ENCODE measurements at places on chromosomes 6 and 20.

- DNase-seq, result no peak
Measured at GRCh38 chr6:53912661-53913060, 117.9 kb downstream of the LRRC1 start.

DNA sequence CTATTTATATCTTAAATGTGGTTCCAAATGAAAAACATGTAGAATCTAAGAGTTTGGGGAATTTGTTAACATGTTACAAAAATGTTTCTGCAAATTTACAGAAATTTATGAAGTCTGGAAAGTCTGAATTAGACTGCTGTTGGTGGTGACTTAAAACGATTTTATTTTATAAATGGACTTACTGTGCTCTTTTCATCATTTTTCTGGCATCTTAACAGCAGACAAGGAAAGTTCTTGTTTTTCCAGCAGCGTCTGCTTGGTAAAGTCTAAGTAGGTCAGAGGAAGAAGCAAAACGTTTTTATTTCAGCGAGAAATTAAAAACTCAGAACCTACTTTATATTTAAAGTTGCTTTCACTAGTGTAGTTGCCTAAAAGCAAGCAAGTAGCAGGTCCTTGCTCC, 48.6 kb upstream of the COL9A1 start:
- no peak for DNase-seq

- DNase-seq, result no peak
Measured at GRCh38 chr20:37438464-37439222, 82.4 kb upstream of the NNAT start.

GRCh38 chr6:18268066-18268465, 3.7 kb upstream of the DEK start:
- no peak for DNase-seq

GRCh38 chr6:40779409-40779808, 192.2 kb upstream of the LRFN2 start:
- DNase-seq, result peak; percentile 26

DNA sequence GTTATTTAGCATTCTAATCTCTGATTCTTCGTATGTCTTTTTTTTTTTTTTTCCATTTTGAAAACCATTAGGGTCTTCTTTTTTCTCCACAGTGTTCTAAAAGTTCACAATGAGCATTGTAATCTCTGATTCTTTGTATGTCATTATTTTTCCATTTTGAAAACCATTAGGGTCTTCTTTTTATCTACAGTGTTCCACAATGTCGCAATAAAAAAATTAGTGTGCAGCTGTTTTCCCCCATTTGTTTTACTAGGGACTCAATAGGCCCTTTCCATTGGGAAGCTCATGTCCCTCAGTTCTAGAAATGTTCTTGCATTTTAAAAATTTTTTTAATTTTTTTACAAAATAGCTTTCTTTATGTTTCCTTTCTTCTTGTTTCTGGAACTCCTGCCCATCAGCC, 64.2 kb downstream of the RNF182 start:
- no peak for DNase-seq

GRCh38 chr6:37982317-37982716, 162.8 kb downstream of the ZFAND3 start:
- no peak for DNase-seq

GRCh38 chr6:68502946-68503345, 132.1 kb upstream of the ADGRB3 start:
- DNase-seq, result no peak

GRCh38 chr6:56995347-56995902, 40.5 kb downstream of the BEND6 start:
- no peak for DNase-seq

GRCh38 chr6:44166591-44167184, 8.1 kb downstream of the CAPN11 start:
- DNase-seq, result no peak

DNA sequence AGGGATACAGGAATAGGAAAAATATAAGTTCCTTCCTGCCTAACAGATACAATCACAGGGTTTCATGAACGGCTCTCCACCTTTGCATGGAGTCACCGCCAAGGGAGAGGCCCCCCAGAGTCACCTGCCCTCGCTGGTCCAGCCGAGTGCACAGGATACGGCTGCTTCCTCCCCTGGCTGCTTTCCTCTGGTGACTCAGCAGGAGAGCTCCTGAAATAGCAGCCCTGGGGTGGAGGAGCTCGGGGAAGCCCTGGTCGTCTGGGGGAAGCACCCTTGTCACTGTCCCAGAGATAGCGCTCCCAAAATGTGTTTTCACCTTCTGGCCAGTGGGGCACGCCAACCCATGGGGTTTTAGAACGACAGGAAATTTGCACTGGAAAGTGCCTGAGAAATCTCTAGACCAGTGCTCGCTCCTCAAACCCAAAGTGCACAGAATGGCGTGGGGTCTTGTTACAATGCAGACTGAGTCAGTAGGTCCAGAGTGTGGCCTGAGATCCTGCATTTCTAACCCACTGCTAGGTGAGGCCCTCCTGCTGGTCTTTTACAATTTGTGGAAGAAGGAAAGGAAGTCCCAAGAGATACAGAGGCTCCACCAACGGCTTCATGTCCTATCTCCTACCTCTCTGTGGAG, 35.9 kb upstream of the FAM50B start:
- DNase-seq, result no peak

DNA sequence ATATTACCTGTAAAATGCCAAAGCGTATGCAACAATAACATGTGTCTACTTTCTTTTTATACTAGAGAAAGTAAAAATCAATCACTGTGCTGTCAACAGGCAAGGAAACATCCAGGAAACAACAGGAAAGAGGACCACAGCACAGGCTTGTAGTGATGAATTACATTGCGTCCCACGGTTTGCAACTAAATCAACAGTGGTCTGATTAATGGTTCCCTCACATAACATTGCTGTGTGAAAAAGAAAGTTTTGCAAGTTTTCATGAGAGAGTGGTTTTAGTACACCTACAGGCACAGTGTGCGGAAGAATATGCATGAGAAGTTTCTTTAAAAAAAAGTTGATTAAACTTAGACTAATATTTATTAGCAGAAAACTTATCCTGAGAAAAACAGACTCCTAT, 329.5 kb upstream of the HSF2 start:
- DNase-seq, result no peak

- DNase-seq, result no peak
Measured at GRCh38 chr6:169424149-169424804, 170.6 kb upstream of the THBS2 start.

- no peak for DNase-seq
Measured at GRCh38 chr6:79173378-79173777, 61.1 kb downstream of the HMGN3 start.

GRCh38 chr6:3230256-3230882, 2.9 kb upstream of the TUBB2B start:
- DNase-seq, result no peak

GRCh38 chr20:64040231-64041039, 4.5 kb downstream of the C20orf204 start:
- no peak for DNase-seq

DNA sequence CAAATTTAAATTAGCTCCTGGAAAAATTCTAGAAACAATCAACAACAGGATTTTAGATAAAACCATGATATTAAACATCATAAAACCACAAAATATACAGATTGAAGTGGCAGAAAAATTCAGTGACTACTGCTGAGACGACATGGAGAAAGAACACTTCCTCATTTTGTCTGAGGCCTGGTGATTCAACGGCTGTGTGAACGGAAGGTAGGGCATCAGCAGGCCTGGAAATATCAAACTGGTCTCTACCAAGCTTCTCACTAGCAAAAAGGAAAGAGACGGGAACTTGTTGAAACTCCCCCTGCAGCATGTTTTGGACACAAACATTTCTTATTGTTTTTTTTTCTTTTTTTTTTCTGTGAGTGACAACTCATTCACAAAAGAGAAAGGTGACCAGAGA, 58.0 kb upstream of the AHI1 start:
- DNase-seq, result no peak

DNA sequence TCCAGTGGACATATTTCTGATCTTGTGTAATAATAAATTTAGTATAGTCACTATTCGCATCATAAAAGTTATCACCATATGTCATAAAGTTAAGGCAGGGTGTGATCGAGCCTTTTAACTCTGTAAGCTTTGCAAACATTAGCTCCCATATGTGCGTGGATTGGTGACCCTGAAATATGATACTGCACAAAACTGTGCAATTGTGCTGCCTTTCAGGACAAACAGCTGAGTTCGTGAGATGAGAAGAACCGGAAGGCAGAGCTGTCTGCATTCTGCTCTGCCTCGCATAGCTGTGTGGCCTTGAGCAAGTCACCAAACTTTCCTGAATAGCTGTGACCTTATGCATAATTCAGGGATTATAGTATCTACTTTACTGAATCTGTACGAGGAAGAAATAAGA, 3.2 kb upstream of the PLEKHG1 start:
- DNase-seq, result no peak

- DNase-seq, result no peak
Measured at GRCh38 chr6:24064106-24064505, 61.9 kb upstream of the NRSN1 start.

DNA sequence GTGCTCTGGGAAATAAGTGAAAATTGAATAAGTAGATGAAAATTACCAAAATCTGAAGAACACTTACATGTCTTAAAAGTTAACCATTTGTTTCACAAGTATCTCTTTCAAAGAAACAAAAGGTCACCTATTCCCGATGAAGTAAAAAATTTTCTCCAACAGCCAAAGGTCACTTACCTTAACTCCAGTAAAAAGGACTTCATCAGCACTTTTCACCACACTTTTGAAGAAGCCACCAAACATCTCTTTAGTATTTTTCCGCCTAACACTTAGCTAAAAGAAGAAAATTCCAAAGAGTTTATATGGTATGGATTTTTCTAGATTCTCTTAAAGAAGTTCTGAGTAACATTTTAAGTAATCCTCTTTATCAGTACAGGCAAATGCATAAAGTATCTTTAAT, 17.3 kb downstream of the SNX5 start:
- no peak for DNase-seq

DNA sequence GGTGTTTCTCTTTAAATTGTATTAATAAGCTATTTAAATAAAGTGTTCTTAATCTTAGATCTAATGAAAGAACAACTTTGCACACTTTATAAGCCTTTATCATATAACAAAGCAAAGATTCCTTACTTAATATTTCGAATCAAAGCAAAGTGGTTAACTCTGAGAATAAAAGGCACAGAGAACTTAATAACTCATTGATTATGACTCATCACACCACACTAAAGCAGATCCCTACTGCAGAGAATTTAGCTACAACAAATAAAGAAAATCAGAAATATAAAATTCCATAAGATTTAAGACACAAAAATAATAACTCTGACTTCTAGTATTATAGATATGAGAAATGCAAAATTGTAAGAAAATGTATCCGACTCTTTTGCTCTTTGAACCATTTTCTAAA, 135.6 kb upstream of the RUNX2 start:
- DNase-seq, result no peak

DNA sequence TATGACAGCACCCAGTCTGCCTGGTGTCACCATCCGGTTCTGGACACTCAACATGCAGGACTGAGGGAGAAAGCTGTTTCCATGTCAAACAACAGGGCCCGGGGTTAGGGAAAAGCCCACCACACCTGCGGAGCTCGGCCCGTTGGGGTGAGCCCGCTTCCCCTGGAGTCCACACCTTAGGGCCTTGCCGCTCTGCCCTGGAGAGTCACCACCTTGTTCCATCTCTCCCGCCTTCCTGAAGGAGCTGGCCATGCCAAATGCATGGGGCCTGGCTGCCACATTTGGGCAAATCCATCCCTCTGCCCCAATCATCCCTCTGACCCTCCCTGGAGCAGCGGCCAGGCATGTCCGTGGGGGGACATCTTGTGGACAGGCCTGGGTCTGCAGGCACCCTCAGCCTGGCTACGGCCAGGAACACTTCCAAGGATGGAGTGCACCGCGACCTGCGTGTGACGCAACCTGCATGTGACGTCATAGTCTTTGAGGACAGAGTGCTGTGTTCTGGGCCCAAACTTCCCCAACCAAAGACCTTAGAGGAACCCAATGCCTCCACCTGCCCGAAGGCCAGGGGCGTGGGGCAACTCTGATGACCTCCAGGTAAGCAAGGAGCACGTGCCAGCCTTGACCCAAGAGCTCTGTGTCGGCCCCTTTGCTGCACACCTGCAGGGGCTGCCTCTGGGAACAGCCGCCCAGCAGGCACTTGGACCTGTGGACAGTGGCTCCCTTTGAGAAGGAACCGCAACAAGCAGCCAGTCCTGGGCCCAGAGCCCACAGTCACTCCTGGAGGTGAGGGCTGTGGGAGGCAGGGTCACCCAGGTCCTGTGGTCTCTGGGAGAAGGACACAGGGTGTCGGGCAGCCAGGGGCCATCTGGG, 1.7 kb downstream of the CABLES2 start:
- no peak for DNase-seq

DNA sequence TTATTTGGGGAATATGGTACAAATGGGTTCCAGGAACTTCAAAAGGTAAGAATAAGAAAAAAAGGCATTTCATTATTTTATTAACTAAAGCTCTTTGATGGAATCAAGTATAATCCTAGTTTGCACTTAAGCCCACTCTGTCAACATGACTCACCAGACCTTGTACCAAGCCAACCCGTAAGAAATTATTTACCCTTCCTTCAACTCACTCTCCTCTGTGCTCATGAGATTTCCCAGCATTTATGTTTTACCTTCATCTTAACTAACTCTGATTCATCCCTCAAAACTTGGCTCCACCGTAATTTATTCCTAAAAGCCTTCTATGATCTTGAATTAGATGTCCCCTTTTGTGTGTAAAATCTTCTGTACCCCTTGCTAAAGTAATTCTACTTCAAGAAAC, 308.7 kb downstream of the PKHD1 start:
- DNase-seq, result no peak

GRCh38 chr6:144544266-144544830, 259.2 kb downstream of the UTRN start:
- DNase-seq, result no peak

DNA sequence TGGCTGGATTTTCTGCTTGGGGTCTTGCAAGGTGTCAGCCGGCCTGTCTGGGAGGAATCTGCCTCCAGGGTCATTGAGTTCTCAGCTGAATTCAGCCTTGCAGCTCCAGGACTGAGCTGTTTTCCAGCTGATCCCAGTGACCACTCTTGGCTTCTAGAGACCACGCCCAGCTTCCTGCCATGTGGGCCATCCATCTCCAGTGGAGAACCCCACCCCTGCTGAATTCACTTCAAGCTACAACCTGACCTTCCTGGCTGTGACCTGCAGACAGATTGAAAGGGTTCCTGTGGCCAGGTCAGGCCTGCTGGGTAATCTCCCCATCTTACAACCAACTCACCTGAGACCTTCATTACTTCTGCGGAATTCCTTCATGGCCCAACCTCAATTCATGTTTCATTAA, 26.5 kb upstream of the SYNDIG1 start:
- DNase-seq, result no peak

- DNase-seq, result no peak
Measured at GRCh38 chr20:62605236-62605943, 36.9 kb upstream of the SLCO4A1 start.
